Fibroblast of the aortic adventitia (primary cell): ENCODE measurements at places on chromosomes 1 and 21. TPM values are rescaled to one million over a fixed set of nuclear protein-coding genes. Genes with fewer than 3 reads are reported as not detected.

- no peak for DNase-seq
Observed at GRCh38 chr1:181911715-181912114, 149.8 kb downstream of the ZNF648 start.

- DNase-seq = no peak
Observed at GRCh38 chr1:174974711-174975119, 25.0 kb upstream of the CACYBP start.

GRCh38 chr1:245856944-245857531, 650.0 kb downstream of the SMYD3 start:
- peak; percentile 88 for DNase-seq

- no peak for DNase-seq
Observed at GRCh38 chr1:53378061-53378460, 50.2 kb upstream of the LRP8 start.

FAM72C gene
- total RNA-seq = 0.45 TPM in 1 of 2 replicates, not detected in the other
